ENCODE measurements at places on chromosomes 1 and 21.

DNA sequence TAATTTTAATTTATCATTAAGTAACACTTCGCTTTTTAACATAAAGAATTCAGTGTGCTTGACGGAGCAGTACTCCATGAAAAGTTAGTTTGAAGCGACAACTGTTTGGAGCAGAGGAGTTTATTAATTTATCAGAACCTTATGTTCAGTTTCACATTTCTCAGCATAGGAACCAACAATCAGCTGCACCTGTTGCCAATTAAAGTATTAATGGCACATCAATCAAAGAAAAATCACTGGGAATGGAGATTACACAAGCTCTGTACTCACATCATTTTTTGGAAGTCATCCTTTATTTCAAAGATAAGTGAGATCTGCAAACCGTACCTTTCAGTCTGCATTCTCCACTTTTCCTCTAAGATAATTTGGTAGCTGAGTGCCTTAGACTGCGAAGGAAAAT, 344.6 kb downstream of the LMO4 start:
- no peak for DNase-seq

- DNase-seq: no peak
These were observed 256.3 kb upstream of the IRF2BP2 start for GRCh38 chr1:234866007-234866866.

- peak; percentile 76 for DNase-seq
These were observed 29.0 kb upstream of the SLAMF1 start for GRCh38 chr1:160675641-160676410.

DNA sequence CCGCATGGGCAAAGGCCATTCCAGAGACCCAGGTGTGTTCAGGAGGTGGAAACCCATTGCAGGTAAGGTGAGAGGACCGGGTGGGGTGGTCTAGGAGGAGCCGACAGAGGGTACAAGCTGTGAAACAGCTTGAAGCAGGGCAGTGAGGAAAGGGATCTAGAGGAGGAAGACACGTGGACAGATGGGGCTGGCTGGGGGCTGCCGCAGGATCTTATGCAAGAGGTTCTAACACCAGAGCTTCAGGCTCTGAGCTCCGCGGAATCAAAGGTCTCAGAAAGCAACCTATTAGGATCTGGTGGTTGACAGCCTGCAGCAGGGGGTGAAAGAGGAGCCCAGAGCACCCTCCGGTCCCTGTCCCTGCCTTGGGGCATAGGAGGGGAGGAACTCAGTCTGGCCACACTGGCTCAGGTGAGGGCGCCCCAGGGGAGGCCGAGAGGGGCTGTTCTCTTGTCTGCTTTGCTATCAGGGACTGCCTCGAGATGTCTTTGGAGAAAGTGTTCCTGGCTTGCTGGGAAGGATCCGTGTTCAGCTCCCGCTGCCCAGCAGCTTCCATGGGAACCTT, 1.9 kb downstream of the TFF1 start:
- DNase-seq: no peak

- DNase-seq: peak; percentile 3
These were observed 75.0 kb downstream of the ATP6V1G3 start for GRCh38 chr1:198465201-198466144.

- no peak for DNase-seq
These were observed at the start of gene CD1E for GRCh38 chr1:158353303-158354075. Gene CD1E (plus strand): TSS chr1:158353894. CDS start chr1:158353989, 95 bp downstream.

GRCh38 chr1:223820971-223821370, 24.8 kb downstream of the TP53BP2 start:
- no peak for DNase-seq

DNA sequence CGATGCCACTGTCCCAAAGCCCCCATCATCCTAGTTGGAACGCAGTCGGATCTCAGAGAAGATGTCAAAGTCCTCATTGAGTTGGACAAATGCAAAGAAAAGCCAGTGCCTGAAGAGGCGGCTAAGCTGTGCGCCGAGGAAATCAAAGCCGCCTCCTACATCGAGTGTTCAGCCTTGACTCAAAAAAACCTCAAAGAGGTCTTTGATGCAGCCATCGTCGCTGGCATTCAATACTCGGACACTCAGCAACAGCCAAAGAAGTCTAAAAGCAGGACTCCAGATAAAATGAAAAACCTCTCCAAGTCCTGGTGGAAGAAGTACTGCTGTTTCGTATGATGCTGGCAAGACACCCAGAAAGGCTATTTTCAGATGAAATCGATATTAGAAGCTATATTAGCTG, 8.1 kb downstream of the RHOU start:
- DNase-seq: no peak

DNA sequence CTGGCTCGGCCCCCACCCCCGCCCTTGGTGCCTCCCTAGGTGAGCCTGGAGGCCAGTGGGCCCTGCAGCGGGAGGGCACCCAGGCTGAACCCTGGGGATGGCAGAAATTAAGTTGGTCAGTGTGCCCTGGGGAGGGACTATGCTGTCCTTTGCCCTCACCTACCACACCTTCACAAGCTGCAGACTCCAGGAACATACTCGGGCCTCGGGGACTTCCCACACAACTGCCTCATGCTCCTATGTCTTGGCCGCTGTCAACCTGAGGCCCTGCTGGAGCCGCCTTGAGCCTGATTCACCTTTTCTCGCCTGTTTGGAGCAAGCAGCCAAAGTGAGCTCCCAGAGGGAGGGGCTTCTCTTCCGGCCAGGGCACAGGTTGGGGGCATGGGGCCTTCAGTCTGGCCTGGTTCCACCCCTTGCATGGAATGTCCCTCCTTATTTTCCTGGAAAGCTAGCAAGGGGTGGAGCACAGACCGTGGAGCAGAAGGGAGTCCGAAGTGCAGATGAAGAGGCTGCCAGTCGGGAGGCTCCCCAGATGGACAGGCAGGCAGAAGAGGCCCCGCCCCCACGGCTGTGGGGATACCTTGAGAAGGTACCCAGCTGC, 24.7 kb downstream of the KNCN start:
- no peak for DNase-seq

DNA sequence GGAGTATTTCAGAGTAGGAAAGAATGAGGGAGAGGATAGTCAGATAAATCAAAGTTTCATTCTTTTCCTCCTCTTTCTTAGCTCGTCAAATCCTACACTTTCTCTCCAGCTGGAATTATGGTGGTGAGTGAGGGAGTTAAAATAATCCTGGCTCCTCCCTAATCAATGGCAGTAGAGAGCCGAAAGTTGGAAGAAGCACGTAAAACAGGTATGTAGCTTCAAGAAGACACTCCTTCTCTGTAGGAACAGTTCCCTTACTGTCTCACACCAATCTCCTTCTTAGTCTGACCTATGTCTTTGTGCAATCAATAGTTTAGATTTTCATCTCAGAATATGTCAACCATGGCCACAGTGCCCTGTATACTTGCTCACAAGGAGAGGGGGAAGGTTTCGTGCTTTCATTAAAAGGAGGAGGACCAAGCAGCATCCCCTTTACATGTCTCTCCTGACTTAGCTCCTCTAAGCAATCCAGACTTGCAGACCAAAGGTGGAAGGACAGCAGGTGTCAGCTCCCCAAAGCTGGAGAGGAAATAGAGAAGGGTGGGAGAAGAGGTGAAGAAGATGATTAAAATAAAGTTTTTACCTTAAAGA, 878 bp downstream of the MINDY1 start:
- no peak for DNase-seq

GRCh38 chr1:18743233-18743632, 112.6 kb downstream of the PAX7 start:
- DNase-seq: no peak

GRCh38 chr1:177934927-177935326, 34.9 kb downstream of the SEC16B start:
- no peak for DNase-seq

DNA sequence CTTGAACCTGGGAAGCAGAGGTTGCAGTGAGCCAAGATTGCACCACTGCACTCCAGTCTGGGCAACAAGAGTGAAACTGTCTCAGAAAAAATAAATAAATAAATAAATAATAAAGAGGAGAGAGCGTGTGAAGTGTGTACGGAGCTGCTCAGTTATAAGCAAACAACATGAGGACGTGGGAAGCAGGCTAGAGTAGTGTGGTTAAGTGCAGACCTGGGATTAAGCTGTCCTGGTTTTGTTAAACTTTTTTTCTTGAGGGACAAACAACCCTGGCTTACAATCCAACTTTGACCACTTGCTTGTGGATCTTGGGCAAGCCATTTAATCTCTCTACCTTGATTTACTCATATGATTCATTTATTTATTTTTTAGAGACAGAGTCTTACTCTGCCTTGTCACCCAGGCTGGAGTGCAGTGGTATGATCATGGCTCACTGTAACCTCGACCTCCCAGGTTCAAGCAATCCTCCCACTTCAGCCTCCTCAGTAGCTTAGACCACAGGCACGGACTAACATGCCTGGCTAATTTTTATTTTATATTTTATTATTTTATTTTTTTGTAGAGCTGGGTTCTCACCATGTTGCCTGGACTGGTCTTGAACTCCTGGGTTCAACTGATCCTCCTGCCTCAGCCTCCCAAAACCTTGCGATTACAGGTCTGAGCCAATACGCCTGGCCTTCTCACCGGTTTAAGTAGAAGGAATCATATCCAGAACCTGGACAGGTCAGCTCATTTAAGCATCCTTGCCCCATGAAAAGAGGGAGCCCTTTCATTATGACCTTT, 52.7 kb downstream of the RPS6KA1 start:
- no peak for DNase-seq

- DNase-seq: no peak
These were observed 136.5 kb downstream of the RERE start for GRCh38 chr1:8680664-8681650.
